ENCODE measurements at places on chromosomes 1 and 21. TPM values are rescaled to one million over a fixed set of nuclear protein-coding genes. Genes with fewer than 3 reads are reported as not detected.

Gene GUCA2A
- total RNA-seq = not detected

Gene DRAXIN
- 0.56 TPM for total RNA-seq

Gene PRPF38A
- total RNA-seq = 15.0 TPM

Gene PIK3C2B
- 0.28 TPM for total RNA-seq

Gene C1orf87
- not detected for total RNA-seq

Gene PGBD5
- total RNA-seq = under 0.01 TPM
